ENCODE measurements at places on chromosomes 7 and 10.

DNA sequence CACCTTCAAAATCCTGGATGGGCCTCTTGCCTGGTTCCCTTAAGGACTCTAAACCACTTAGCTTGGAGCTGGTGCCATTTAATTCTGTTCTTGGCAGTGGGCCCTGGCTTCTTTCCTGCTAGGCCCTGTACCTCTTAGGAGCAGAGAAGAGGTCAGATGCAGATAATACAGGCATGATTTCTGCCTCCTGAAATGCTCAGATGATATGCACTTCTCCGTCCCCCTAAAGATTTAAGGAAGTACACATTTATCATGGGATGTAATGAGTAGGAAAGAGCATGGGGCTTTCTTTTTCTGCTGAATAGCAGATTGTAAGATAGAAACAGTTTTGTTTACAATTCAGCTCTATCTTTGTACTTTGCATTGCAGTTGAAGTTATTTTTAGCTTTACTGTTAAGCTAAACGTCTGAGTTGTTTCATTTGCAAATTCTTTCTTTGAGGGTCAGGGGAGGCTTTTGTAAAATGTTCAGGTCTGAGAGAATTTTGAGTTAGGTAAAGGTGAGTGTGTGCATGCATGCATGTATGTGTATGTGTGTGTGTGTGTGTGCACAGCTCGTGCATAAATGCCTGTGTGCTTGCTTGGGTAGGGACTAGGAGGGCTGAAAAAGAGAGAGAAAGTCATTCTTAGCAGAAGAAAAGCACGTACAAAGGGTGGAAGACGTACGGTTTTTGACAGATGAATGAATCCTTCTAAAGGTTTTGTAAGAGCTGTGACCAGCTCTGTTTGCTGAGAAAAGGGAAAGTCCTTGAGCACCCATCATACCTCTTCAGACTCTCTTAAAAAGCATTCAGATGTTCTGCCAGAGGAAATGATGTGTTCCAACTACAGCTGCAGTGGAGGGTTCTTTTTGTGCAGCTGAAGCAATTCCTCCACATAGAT, 364.2 kb downstream of the AUTS2 start:
- no peak for DNase-seq

GRCh38 chr7:44063894-44064651, 1.3 kb downstream of the PGAM2 start:
- DNase-seq: no peak

DNA sequence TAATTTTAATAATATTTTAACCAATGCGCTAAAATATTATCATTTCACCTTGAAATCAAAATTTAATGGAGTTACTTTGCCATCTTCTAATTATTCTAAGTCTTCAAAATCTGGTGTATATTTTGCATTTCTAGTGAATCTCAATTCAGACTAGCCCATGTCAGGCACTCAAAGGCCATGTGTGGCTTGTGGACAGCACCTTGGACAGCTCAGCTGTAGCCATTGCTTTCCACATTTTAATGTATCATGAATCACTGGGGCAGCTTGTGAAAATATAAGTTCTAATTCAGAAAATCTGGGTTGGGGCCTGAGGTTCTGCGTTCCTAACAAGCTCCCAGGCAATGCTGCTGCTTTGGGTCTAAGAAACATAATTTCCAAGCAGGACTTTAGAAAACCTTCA, 57.2 kb downstream of the MGAM2 start:
- no peak for DNase-seq

DNA sequence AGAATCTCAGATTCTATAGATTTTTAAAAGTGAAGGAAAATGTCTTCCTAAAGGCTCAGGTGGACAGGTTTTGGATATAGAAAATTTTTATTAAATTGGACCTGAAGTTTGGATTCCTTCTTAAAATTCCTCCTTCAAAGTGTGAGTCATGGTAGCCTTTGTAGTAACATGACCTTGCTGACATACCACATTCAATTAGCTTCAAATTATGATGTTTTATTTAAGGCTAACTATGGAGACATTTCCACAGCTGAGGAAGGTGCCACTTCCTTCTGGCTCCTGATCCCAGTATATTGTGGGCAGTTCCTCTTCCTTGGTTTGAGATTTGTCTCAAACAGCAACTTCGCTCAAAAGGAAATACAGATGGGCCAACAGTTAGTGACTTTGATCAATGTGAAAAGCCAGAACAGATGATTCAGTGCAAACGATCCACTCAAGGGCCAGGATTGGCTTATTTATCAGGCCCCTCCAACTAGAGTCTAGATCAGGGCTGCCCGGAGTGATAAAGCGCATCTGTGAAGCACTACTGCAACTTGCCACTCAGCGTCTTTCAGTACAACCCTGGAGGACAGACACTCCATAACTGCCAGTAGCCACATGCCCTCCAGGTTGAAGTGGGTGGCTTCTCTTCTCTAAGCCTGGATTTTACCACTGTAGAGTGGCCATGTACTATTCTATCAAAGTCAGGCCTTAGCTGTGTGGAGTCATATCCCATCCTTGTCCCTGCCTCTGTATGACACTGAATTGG, 573.5 kb downstream of the KIF20B start:
- no peak for DNase-seq

DNA sequence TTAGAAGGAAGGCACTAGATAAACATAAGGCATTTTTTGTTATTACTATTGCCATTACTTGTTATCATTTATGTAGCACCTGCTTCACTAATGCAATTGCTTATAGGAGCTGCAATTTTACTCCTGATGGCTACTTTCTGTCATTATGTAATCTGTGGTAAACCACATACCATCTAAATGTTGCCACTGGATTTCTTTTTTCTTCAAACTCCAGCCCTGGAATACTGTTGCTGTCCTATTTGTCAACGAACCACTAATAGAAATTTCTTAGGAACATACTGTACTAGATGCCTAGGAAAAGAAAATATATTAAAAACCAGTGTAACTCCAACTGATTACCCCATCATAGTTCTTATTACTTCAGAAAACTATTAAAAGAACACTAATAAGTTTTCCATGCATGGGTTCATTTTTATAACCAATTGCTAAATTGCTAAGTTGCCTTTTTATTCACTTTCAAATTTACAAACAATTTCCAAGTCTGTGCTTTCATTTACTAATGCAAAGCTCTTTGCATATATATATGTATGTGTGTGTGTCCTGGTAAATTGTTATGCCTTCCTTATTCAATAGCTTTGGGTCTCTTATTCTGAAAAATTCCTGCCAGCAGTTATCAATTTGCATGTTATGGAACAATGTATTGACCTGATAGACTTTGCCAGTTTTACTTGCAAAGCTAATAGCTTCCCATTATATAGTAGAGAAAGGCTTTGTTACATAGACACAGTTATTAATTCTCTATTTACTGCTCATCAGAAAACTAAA, 287.4 kb downstream of the EXOC4 start:
- no peak for DNase-seq

DNA sequence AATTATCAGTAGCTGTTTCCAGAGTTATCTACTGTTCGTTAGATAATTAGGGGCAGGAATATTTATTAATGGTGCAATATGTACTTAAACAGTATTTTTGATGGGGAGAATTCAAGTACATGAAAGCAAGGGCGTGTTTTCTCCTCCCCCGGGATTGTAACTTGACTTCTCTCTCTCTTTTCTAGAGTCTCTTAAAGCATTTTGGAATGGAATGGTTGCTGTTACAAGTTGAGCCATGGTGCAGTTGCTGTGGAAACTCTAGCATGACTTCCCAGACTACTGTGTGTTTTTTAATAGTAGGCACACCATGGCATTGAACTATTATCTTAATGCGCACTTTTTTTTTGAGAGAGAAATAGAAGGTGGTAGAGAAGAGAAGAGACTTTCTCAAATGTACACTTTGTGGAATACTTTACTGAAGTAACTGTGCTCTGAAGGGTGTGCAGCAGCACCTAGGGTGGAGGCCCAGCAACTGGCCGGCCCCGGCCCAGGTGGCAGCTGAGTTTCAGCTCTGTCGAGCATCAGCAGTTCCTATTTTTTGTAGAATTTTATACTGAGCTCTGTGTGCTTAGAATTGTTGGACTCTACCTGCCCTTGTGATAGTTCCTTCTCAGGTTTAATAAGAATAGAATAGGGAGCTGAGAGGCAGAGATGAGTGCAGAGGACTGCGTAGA, 64.4 kb downstream of the CCNY start:
- DNase-seq: no peak

- no peak for DNase-seq
These were observed 240.8 kb downstream of the ARHGAP12 start for GRCh38 chr10:31687663-31688482.
